ENCODE measurements at places on chromosomes 7 and 10.

- no peak for DNase-seq
Observed at GRCh38 chr10:16425449-16425848, 11.4 kb upstream of the PTER start.

- DNase-seq: peak; percentile 69
Observed at GRCh38 chr10:84291384-84291783, 37.0 kb upstream of the CCSER2 start.

DNA sequence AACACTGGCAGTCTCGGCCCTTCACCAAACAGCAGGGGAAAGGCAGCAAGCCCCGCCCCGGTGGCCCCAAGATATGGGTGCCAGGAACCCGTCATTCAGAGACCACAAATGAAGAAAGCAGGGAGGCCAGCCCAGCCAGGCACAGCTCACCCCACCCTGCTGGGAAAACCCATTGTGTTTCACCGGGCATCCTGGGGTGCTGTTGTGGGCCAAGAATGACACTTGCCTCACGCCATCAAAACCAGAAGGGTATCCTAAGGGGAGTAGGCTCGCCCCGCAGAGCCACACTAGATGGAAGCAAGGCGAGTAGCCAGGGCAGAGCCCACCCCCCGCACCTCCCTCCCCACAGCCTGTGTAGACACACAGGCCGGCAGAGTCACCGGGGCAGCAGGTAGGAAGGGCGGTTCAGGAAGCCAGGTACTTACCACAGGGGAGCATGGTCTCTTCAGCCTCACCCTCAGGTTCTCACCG lies 72.5 kb upstream of the KCNMA1 start:
- no peak for DNase-seq

GRCh38 chr10:15370856-15371701 lies at the start of gene FAM171A1:
TSS of gene FAM171A1 (minus strand) at chr10:15371289. CDS start at chr10:15371052, 237 bp downstream.
- DNase-seq: peak; percentile 27

- no peak for DNase-seq
Observed at GRCh38 chr10:99555371-99555770, 22.6 kb downstream of the NKX2-3 start.

- peak; percentile 79 for DNase-seq
Observed at GRCh38 chr10:30858499-30858898, 173.2 kb downstream of the ZNF438 start.

DNA sequence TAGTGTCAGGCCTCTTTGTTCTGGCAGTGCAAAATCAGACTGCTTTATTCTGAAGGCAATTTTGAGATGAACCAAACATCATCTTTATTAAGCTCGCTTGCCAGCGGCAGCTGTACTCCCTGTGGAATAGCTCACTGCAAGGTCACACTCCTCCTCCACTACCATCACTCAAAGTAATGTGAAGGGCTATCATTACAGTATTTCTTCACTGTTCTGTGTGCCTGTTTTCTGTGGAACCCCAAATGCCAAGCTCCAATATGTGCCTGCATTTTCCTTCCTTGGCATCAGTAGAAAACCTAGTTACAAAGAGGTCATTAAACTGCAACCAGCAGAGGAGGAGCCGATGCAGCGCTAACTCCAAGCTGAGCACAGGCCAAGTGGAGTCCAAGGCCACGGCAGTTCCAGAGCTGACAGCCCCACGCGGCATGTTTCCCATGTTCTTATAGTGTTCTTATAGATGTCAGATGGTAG lies 21.4 kb downstream of the BCCIP start:
- no peak for DNase-seq

GRCh38 chr10:14712991-14713424 lies 61.7 kb downstream of the FAM107B start:
- DNase-seq: peak; percentile 30

DNA sequence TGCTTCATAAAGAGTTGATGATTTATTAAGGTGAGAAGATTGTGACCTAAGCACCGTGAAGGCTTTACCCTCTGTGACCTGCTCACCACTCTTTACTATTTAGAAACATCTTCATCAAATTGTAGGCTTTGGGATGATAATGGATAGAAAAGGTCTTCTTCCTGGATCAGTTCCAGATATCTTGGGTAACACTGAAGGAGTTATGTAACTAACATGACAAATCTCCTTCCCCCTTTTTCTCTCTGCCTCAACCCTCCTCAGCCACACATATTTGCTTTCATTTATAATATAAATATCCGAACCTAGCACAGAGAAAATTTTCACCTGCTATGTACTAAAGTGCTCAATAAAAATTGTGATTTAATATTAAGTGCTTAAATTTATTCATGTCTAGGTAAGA lies 151.5 kb downstream of the FRMD4A start:
- no peak for DNase-seq

- DNase-seq: no peak
Observed at GRCh38 chr10:48378675-48379074, 72.2 kb downstream of the MAPK8 start.

DNA sequence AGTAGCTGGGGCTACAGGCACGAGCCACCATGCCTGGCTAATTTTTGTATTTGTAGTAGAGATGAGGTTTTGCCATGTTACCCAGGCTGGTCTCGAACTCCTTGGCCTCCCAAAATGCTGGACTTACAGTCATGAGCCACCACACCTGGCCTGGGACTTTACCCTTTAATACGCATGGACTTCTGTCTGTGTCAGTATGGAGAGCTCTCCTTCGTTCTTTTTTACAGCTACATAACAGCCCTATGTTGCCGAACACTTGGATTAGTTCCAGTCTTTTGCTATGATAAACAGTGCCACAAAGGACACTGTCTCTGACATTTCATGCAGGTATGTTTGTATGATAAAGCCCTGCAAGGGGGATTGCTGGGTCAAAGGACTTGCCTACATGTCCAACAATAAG lies 10.9 kb upstream of the OAT start:
- DNase-seq: no peak

DNA sequence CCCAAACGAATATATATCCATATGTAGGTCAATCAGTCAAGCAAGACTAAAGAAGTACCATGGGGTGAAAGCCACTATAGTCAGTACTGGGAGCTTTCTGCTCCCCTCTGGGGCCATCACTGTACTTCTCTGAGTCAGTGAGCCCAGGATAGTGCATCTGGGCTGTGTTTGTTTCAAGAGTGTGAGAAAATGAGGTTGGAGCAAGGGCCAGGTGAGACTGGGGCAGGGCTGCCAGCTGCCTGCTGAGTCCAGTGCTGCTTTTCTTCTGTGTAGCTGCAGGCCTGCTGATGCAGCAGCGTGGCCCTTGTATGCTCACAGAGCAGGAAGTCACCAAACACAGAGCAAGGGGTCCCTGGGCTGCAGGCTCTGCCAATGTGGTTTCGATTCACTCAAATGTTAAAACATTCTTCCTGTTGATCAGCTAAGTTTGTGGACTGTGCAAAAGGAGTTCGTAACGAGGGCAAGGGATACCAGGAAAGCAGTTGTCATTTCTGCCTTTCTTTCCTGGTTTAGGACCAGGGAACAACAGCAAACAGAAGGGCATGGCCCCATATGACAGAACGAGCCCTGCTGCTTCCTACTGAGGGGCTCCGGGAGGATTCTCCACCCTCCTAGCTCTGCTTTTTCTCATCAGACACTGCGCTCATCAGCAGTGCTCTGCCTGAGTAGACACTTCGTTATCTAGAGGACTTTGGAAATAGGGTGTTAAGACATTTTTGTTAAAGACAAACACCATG lies 65.4 kb upstream of the TNS3 start:
- no peak for DNase-seq

GRCh38 chr7:34361663-34362250 lies 296.3 kb upstream of the NPSR1 start:
- no peak for DNase-seq

DNA sequence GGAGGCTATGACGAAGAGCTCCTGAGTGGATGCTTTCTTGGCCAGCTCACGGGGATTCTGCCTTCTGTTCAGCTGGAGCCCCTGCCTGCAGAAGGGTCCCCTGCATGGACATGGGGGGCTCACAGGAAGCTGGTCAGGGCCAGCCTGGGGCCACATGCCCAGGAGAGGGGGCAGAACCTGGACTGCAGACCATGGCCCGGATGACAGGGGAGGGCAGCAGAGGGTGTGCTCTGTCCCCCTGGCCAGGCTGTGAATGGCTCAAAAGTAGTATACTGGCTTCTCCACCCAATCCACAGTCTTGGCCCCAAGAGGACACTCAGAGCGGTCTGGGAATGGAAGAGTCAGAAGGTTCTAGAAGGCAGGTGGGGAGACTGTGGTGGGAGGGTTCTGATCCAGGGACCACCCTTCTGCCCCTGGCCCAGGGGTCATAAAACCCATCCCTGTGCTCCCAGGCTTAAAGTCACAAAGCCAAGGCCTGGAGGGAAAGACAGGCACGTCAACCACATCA lies 40.3 kb downstream of the PPIF start:
- DNase-seq: no peak

DNA sequence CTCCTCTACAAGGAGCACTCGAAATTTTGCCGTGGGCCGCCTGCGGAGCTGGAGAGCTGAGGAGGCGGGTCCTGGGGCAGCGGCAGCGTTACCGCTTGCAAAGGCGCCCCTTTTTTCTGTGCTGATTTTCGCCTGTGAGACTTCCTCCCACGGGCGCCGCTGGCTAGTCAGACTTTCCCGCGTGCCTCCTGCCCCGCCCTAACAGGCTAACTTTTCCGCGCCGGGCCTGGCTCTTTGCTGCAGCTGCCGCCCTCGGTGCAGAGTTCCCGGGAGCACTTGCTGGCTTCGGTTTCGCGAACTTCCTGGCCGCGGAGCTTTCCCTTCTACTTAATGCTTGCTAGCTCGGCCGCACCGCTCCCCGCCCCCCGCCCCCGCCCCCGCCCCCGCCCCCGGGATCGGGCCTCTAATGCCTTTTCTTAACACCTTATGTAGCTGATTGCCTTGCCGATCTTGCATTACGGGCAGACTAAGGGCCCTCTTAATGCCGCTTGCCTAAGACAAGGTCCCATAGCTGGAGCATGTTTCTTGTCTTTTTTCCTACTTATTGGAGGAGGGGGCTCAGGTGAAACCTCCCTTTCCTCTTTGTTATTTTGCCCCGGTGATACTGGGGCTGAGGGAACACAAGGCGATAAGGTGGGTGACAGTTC lies 37.9 kb upstream of the RASGEF1A start:
- peak; percentile 42 for DNase-seq

DNA sequence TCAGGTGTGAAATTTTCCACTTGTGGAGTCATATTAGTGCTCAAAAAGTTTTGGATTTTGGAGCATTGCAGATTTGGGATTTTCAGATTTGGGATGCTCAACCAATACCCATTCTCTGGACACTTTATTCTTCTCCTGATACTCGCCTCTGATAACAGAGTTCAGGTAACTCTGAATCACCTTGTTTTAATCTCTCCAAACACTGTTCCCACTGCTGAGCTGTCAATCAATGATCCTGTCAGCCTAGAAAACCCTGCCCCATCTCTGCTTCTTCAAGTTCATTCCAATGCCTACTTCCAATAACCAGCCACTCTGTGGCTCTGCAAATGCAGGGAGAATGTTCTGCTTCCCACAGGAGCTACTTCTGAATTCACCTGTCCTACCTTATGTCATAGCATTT lies 21.8 kb downstream of the SGMS1 start:
- no peak for DNase-seq

- no peak for DNase-seq
Observed at GRCh38 chr7:118974836-118975235, 750.3 kb downstream of the ANKRD7 start.

DNA sequence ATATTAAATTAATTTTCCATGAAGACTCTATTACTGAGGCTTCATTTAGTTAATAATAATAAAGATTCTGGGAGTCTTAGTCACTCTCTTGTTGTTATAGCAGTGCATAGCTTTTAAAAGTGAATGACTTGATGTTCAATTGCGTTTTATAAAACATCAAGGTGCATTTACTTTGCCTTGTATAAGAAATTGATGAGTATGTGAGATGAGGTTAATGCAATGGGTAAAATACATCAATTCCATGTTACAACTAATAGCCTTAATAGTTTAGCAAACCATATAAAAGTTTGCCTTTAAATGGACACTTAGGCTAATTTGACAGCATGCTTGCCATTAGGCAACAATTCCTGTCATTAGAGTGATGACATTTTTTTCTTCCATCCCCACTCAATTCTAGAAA lies 173.6 kb upstream of the TEX47 start:
- DNase-seq: no peak

GRCh38 chr10:34045571-34046190 lies 711.2 kb upstream of the NRP1 start:
- DNase-seq: peak; percentile 24

GRCh38 chr10:785861-786214 lies 96.4 kb upstream of the DIP2C start:
- no peak for DNase-seq

DNA sequence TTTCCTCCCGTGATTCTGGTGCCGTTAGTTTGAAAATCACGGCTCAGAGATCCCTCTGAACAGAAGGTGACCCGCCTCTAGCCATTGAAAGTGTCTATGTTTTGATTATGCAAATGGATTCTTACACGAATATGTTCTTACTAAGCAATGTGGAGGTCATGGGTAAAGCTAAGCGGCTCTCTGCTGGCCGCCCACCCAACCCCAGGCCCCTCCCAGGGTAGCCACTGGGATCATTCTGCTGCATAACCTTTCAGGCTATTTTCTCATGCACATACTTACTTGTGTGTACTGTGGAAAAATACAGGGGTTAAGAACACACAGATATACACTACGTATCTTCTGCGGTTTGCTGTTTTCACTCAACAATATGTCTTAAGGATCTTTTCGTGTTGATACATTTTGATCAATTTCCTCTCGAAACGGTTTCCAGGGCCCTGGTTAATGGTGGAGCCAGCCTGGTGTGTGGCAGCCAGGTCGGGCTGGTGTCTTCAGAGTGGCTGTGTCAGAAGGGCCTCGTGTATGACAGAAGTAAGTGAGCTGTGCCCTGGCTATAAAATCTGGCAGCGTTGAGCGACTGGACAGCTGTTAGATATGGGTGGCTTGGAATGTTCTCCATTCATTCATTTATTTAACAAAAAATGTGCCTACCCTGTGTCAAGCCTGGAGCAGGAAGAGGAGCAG lies 29.9 kb downstream of the ZNF783 start:
- DNase-seq: no peak

DNA sequence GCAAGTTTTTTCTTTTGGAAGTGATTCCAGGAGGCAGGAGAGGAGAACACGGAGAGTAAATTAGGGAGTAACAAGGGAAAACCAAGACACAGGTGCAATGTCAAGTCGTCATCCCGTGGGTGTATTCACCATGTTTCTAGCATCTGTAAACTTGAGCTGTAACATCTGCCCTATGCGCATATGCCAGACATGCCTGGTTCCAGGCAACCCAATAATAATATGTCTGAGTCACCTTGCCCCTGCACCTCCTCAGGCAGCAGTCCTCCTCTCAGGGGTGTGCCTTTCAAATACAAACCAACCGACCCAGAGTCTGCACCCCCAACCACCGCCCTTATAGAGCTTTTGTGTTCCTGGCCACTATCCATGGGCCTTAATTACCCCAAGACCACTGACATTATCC lies 107.0 kb upstream of the PDE1C start:
- DNase-seq: no peak

DNA sequence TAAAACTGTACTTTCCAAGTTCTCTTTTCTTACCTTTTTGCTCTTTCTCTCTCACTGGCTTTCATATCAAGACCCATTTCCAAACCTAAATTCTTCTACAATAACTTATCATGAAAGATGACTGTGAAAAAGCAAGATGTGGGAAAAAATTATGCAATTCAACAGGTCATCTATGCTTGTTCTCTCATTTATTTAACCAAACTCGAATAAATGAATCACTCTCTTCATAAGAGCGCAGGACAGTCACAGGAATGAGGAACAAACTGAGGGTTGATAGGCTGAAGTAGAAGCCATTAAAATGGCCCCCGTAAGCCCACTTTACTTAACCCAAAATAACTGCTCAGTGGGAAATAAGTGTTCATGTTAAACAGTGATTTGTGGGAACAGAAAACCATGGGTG lies 1289.7 kb upstream of the SORCS1 start:
- peak; percentile 18 for DNase-seq

Measured in fibroblast of the aortic adventitia (primary cell).